EH (cell line): ENCODE measurements at places on chromosomes 2 and 18.

GRCh38 chr2:233380132-233380895 is 26.0 kb downstream of the DGKD start:
- no peak for DNase-seq

- DNase-seq, result no peak
Observed at GRCh38 chr2:202122163-202122540, 49.1 kb downstream of the KIAA2012 start.

DNA sequence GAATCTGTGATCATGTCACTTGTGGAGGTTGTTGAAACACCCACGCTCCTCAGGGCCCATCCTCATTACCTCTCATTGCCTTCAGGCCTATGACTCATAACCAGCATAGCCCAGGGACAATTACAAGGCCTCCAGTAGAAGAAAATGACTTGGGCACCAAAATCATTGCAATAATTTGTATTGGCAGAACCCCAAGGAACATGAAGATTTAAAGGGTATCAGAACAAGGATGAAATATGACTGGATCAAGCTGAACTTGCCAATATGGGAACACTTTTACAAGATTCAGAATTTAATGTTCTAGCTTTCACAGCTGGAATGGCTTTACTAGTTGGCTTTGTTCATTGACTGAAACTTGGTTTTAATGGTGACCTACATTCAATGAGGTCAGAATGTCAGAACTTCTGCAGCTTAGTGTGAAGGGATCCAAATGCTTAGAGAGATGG is 156.4 kb downstream of the COPS8 start:
- DNase-seq, result peak; percentile 62

DNA sequence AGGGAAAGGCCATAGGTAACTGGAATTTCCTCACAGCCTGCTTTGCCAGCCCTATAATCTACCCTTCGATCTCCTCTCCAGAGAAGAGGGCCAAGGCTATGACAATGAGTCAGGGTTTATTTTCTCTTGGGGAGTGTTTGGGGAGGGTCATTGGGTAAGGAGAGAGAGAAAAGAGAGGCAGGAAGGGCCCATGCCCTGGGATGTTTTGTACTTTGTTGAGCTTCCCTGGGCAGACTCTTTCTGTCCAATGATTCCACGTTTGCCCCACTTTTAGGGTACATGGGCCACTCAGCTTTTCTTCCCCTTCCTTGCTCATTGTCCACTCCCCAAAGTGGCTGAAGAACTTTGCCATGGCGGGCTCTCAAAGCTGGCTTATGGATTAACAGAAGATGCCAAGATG is 224.2 kb downstream of the ALK start:
- DNase-seq, result no peak

DNA sequence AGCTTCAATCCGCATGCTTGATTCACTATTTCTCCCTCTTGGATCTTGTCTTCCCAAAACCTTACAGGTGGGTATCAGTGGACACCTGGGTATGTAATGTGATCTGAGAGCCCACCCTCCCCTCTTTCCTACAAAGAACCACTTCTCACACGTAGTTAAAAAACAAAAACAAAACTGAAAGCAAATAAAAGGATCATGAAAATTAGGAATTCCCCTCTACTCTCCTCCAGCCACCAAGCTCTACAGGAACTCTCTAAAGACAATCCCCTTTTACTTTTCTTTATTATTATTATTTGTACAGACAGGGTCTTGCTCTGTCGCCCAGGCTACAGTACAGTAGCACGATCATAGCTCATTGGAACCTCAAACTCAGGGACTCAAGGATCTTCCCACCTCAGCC is 40.8 kb upstream of the MYO1B start:
- no peak for DNase-seq

DNA sequence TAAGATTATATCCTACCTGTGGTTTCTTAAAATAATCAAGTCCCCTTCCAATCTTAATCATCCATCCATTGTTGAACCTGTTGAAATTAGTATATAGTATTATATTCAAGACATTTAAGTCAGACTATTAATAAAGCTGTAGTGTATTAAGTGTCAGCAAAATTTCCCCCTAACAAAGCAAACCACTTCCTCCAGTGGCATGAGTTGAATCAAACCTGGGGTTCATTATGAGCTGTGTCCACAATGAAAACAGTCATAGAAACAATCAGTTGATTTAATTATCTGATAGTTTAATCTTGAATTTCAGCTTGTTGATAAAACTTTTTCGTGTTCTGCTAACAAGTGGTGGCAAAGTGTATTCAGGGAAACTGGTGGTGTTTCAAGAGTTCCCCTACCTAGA is 11.3 kb downstream of the MITD1 start:
- DNase-seq, result no peak

GRCh38 chr2:188682838-188683237 is 291.3 kb upstream of the COL3A1 start:
- DNase-seq, result peak; percentile 27

DNA sequence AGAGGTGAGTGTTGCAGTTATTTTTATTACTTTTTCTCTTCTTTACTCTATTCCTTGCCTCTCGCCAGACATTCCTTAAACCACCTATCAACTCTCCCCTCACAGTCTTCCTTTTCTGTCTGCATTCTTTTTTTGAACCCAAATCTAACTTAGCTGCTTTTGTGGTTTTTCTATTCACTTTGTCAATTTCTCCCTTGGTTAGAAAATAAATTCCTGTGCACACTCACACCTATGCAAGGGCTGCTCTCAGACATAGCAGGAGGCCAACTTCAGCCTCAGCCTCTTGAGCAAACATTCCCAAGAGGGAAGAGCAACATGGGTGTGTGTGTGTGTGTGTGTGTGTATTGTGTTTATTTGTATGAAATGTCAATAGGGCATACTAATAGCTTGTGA is 808.6 kb downstream of the RNF144A start:
- no peak for DNase-seq

- DNase-seq, result no peak
Observed at GRCh38 chr2:100520224-100520623, 42.6 kb upstream of the PDCL3 start.

DNA sequence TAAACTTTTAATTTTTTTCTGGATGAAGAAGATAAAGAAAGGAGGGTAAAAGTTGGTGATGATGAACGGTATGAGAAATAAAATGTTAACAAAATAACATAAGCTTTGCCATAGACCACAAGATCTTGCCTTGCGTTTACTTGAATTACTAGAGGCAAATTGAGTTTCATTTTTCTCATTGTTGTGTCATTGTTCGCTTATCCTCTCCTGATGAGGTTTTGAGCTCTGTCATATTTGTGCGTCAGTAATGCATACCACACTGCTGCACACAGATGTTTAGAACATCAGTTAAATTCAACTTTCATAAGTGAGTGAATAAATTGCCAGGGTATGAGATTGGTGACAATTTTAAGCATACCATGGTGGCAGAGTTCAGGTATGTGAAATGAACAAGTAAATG is 843.6 kb downstream of the SUCLG1 start:
- DNase-seq, result no peak
